ENCODE measurements at places on chromosomes 5 and 9.

GRCh38 chr5:177142778-177143177 lies 9.2 kb downstream of the NSD1 start:
- no peak for DNase-seq

DNA sequence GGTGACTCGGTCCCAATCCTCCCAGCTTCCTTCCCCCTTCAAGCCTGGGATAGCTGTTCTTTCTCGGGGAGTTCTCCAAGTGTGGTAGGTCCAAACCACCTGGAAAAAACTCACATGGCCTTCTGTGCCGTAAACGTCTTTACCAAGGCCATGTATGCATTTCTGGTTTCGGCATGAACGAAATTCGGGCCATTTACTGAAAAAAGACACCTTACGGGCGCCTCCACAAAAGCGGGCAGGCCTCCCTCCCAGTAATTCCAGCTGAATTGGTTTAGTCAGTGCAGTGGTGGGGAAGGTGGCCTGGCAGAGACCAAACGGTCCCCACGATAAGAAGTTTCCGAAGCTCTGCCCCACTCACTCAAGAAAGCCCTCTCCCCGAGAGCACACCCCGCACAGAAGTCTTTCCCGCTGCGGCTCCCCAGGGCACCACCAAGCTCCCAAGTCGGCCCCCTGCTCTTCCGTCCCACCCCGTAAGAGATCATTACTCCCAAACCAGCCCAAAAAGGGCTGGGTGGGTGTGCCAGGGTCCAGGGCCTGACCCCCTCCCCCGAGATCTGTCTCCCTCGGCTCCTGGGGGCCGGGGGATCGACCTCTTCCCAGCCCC lies 86.3 kb upstream of the MELK start:
- DNase-seq: no peak

DNA sequence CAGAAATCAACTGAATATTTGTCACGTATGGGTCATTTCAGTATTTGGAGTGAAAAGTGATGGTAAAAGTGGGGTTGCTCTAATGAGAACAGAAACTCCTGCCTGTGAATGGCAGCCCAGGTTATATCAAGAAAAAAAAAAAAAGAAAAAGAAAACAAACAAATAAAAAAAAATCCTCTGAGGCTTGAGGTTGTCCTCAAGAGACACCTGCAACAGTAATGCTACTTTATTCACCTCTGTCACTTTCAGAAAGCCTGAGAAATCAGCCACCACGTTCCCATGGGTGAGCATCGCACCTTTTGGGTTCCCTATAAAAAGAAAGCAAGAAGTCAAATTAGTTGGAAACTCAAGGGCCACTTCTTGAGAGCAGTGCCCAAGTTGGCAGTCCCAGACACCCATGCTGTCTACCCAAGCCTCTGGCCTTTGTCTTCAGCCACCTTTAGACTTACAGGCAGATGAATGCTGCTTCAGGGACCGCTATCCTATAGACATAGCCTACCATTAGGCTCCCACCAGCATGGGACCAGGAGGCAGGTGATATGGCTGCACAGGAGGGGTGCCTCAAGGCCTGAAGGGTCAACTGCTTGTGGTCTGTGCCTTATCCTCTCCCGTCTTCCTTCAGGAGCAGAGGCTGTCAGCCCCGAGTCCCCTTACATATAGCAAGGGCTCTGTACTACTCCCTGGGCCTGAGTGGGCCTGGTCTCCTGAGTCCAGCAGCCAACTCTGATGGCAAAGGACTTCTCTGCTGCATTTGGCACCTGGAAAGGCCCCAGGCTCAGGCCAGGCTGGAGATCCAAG lies 31.1 kb upstream of the MEIKIN start:
- no peak for DNase-seq

DNA sequence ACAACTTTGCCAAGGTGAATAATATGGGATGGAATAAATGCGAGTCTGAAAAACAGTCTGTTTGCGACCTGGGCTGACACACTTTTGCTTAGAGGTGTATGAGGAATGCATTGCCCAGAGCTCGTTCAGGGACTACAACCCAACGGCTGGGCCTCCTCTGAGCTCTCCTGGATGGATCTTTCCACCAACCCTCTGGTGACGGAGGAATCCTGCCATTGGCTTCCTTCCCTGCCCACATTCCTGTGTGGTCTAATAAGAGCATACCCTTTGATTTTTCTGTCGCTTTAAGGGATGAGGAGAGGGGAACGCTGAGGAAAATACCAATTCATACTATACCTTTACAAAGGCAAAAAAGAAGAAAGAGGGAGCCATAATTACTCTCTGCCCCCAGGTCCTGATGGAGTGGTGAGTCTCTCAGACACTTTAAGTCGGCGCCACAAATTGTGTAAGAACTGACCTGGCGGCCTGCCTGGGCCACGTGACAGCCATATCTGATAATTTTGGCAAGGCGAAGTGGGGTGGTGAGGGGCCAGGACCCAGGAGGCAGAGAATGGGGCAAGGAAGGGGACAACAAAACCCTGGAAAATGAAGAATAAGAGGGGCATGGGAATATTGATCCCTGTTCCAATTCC lies 265.2 kb upstream of the MSX2 start:
- no peak for DNase-seq

DNA sequence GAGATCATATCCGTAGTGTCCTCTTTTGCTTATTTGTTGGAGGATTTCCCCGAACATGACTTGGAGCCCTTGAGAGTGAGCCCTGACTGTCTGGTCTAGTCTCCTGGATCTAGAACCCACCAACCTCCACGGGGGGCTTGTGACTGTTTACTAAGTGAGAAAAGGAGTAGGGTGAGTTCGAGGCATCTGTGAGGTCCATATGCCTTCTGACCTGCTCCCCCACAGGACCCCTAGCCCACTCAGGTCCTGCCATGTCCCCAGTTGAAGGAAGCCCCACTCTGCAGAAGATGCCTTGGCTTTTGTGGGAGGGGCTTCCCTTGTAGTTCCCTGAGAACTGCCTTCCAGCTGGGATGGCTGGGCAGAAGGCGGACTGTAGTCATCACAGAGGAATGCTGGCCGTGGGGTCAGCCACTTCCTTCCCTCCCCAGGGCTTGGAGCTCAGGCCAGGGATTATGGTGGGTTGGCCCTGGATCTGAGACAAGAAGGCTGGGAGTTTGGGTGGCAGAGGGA lies 7.0 kb upstream of the IRF1 start:
- peak; percentile 79 for DNase-seq

DNA sequence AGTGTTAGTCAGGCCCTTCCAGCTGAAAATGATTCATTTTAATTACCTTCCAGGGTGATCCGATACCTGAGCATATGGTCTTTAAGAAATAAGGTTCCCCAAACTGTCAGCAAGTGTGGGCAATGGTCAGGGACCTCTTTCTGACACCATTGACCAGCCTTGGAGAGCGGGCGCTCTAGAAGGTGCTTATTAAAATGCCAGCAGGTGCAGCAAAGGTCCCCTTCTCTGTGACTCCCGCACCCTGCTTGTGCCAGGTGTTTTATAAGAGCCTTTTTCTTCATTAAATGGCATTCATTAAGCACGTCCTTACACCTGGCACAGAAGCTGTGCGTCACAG lies 85.3 kb downstream of the MVB12B start:
- DNase-seq: no peak

- DNase-seq: no peak
Measured at GRCh38 chr5:58628626-58629025, 45.8 kb downstream of the RAB3C start.

DNA sequence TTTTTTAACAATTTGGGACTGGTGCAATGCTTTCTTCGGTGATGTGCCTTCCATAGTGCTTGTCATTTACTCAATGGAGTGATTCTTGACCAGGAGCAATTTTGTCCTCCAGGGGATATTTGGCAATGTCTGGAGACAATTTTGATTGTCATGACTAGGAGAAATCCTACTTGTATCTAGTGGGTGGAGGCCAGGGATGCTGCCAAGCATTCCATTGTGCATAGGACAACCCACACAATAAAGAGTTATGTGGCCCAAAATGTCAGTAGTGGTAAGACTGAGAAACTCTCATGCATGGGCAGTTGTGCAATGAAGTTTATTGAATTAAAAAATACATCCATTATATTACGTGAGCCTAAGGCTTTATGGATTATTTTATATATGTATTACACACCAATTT lies 70.5 kb downstream of the FOCAD start:
- DNase-seq: no peak

GRCh38 chr5:54651482-54652076 lies 134.0 kb downstream of the SNX18 start:
- DNase-seq: no peak

Data from smooth muscle cell of the brain vasculature (primary cell).